ENCODE measurements at places on chromosomes 16 and 17. TPM values are rescaled to one million over a fixed set of nuclear protein-coding genes. Genes with fewer than 3 reads are reported as not detected.

The BCL6B gene
- 0.39 TPM for total RNA-seq

The TPSAB1 gene
- total RNA-seq = not detected

The OGFOD3 gene
- 26.6 TPM for total RNA-seq

The TMEM231 gene
- 2.0 TPM for total RNA-seq

The TBC1D3B gene
- 8.8 TPM for total RNA-seq

The MT1B gene
- not detected for total RNA-seq

The BRIP1 gene
- 25.7 TPM for total RNA-seq

The BRICD5 gene
- 10.6 TPM for total RNA-seq

The SPAG5 gene
- 128 TPM for total RNA-seq

The PPP1R27 gene
- not detected for total RNA-seq

The FBXO39 gene
- total RNA-seq = 1.6 TPM

The RNF157 gene
- total RNA-seq = 66.0 TPM

The ADGRG1 gene
- total RNA-seq = 2.4 TPM

The CTRB2 gene
- total RNA-seq = not detected

The QRICH2 gene
- total RNA-seq = 3.2 TPM

The C17orf67 gene
- total RNA-seq = 3.2 TPM

The SEPTIN12 gene
- not detected for total RNA-seq

The SPATA22 gene
- total RNA-seq = not detected

The PLD6 gene
- total RNA-seq = 6.6 TPM

The MILR1 gene
- total RNA-seq = 1.2 TPM

The EPX gene
- not detected for total RNA-seq

The KRTAP1-1 gene
- not detected for total RNA-seq

The DNAAF8 gene
- total RNA-seq = 0.11 TPM

The SOX15 gene
- 0.50 TPM for total RNA-seq

The CEP295NL gene
- total RNA-seq = not detected

The CD300A gene
- 36.5 TPM for total RNA-seq

The SMIM36 gene
- total RNA-seq = not detected

The DRC3 gene
- not detected for total RNA-seq

The GLP2R gene
- not detected for total RNA-seq

The MYH13 gene
- total RNA-seq = not detected

The C16orf86 gene
- 1.9 TPM for total RNA-seq

Data from T-helper 2 cell treated with Interferon-gamma antibody and Interleukin-4, amounts not matched to agents 100 ng/mL and 5 ng/mL, for 36 hours (primary cell).